ENCODE measurements at places on chromosomes 1 and 21.
A peak's percentile ranks its signal among the peaks of the same experiment; 100 is the strongest.

DNA sequence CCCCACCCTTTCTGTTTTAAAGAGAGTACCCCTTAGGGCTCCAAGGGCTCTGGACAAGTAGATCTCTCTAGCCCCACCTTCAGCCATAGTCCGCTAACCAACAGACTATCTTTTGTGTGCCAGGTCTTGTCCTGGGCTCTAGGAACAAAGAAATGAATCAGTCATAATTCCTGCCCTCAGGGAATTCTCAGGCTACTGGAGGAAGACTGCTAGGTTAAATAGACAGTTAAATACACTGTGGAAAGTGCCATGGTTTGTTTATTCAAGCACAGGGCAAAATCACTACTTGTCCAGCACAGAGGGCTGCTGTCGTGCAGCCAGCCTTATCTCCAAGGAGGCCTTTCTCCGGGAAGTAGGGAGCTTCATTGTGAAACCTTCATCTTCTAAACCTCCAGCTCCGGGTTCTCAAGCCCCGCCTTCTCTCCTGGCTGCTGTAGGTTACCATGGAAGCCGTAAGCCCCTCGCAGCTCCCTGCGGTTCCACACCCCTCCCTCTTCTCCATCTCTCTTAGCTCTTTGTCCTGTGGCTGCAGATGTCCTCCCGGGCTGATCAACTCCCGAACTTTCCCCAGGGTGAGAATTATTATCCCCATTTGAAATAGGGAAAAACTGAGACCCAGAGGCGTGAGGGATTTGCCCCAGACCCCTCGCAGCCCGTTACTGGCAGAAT, 29.8 kb downstream of the SHISAL2A start:
- DNase-seq = no peak

DNA sequence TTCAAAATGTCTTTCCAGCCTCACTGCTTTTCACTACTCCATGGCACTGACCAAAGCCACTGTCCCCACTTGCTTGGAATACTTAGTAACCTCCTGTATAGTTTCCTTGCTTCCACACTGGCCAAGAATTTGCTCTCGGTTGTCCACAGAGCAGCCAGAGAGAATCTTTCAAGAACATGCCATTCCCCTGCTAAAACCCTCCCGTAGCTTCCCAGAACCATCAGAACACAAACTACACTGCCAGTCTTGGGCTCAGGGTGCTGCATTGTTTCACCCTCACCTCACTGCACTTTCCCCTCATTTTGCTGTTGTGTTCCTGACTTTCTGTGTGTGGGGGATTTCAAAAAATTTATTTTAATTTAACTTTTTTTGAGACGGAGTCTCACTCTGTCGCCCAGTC, 25.5 kb upstream of the ERRFI1 start:
- no peak for DNase-seq

DNA sequence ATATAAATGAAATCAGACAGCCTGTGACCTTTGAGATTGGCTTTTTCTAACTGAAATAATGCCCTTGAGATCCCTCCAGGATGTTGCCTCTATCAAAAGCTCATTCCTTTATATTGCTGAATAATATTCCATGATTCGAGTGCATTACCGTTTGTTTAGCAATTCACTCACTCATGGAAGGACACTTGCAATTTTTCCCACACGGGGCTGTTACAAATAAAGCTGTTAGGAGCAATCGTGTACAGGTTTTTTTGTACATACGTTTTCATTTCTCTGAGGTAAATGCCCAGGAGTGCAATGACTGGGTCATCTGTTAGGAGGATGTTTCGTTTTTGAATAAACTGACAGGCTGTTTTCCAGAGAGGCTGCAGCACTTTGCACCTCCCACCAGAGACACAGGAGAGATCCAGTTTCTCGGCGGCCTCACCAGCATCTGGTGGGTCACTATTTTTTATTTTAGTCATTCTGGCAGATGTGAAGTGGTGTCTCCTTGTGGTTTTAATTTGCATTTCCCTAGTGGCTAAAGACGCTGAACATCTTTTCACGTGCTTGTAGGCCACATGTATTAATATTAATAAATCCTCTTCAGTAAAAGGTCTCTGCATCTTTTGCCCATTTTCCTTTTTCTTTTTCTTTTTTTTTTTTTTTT, 11.0 kb downstream of the PRDM15 start:
- DNase-seq = peak; percentile 67

- peak; percentile 13 for DNase-seq
These were observed 118.7 kb downstream of the KCNK2 start for GRCh38 chr1:215201283-215201682.

DNA sequence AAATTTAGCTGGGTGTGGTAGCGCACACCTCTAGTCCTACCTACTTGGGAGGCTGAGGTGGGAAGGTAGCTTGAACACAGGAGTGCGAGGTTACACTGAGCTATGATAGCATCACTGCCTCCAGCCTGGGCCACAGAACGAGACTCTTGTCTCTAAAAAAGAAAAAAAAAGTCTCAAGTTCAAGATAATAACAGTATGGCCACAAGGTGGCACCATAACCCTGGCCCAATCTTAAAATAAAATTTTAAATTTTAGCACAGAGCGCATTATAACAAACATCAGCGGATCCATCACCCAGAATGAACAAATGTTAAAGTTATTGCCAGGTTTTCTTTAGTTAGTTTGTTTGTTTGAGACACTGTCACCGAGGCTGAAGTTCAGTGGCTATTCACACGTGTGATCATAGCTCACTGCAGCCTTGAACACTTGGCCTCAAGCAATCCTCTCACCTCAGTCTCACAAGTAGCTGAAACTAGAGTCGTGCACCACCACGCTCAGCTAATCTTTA, 2.9 kb upstream of the HTR6 start:
- DNase-seq = peak; percentile 48

DNA sequence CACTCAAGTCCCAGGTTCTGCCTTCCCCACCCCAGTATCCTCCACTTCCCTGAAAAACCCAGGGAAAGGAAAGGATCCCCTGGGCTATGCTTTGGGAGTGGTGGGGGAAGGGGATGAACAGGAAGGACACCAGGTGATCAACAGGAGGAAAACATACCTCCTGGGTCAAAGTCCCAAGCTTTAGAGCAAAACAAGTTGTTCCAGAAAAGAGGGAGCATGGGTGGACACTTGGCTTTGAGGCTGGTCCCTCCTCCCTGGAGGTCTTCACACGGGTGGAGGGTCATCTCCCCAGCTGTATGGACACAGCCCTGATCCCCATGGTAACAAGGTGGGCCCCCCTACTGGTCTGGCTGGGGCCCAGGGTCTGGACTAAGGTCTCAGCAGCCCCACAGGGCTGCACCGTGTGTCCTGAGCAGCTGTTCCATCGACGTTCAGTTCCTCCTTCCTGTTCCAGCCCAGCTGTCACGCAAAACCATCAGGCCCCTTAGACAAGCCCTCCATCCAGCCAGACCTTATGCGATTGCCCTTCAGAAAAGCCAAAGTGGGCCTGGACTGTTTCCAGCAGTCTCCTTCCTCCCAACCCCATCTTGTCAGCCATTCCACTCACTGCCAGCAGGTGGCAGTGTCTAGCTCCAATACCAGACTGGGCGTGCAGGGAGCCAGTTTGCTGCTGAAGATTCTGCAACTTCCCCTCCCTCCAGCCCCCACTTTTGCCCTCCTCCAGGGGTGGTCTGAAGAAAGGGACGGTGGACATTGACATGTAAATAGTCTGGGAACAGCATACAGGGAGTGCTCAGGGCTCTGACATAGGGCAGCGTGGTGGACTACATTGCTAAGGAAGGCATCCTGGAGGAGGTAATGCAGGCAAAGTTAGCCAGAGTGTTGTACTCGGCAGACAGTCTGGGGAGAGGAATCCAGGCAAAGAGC, 2.9 kb upstream of the PDZK1IP1 start:
- DNase-seq = peak; percentile 50

- peak; percentile 63 for DNase-seq
These were observed 992 bp upstream of the USP48 start for GRCh38 chr1:21783679-21784603.

GRCh38 chr1:165799387-165799786, 28.0 kb upstream of the UCK2 start:
- DNase-seq = no peak

GRCh38 chr1:40627987-40628902, 37.2 kb downstream of the RIMS3 start:
- no peak for DNase-seq

DNA sequence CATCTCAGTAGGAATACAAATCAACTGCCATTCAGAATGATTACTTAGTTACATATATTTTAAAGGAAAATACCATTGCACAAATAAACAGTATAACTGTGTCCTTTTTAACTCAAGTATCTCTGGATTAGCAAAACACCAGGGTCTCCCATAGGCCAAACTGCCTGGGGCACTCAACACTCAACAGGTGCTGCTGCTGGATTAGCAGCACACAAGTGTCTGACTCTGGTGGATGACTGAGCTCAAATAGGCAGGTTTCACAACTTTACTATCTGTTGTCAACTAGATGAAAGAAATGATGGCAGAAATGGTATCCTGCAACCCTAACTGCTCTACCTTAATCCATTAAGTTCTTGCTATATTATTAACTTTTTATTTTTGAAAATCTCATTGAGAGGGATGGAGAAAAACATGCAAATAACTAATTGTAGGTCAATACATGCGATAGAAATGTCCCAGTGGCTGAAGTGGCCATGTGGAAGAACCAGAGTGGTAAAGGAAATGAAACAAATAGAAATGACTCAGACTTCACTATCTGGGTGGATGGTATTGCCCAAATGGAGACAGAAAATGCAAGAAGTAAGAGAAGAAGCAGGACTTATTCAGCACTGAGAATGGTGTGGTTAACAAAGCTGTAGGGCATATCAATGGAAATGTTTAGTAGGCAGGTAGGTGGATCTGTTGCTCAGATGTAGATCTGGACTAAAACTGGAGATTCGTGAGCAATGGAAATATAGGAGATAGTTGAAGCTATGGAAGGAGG, 90.8 kb upstream of the CCDC190 start:
- no peak for DNase-seq

DNA sequence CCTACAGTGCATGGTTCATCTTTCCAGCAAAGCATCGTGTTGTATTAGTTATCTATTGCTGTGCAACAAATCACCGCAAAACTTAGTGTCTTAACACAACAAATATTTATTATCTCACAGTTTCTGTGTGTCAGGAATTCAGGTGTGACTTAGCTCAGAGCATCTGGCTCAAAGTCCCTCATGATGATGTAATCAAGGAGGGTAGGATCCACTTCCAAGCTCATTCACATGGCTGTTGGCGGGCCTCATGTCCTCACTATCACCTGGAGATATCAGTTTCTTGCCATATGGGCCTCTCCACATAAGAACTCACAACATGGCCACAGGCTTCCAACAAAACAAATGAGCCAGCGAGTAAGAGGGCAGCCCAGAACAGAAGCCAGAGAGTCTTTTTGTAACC, 135.6 kb upstream of the GJB5 start:
- no peak for DNase-seq

DNA sequence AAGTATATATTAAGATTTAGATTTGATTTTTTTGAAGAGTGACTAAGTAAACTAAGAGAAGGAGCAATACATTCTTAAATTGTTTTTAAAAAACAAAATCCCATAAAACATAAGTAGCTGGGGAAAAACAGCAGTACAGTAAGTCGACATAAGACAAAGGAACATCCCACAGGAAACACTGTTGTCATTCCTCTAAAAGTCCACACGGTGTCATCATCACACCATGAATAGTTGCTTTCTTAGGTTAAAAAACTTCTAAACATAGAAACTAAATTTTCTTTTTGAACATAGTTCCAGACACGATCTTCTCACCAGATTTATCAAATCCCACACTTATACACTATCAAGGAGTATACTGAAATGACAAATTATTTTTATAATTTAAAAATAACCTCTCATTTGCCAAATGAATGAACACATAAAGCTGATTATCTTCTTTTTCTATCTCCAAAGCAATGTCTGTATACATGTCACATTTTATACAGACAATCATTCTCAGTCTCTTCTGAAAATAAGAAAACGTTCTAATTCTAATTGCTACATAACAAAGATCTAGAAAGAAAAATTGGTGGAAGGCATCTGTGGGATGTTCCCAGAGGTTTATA, 15.8 kb downstream of the ODF2L start:
- peak; percentile 82 for DNase-seq

GRCh38 chr1:10869933-10870332, 73.5 kb upstream of the CASZ1 start:
- DNase-seq = no peak

- no peak for DNase-seq
These were observed 16.5 kb downstream of the ACOT11 start for GRCh38 chr1:54564312-54565112.

DNA sequence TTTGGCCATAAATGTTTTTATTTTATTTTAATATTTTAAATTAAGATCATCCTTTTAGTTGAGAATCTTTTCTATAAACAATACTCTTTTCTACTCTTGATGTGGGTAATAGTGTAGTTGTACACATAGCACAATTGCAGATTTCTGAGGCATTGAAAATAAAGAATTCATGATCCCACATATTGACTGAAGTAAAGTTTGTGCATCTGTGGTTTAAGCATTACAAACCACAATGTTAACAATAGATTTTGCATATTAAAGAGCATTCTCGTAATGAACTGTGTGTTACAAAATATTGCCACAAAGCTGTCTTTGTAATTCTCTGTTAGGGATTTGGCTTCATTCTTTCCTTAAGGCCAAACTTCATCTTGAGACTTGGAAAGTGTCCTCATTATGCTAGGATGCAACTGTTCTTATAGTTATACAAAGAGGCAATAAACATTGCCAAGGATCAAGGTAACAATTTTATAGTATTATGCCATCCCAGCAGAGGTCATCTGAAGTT, 256.8 kb downstream of the OLFM3 start:
- no peak for DNase-seq

GRCh38 chr1:162822391-162823200, 32.1 kb downstream of the HSD17B7 start:
- DNase-seq = no peak

DNA sequence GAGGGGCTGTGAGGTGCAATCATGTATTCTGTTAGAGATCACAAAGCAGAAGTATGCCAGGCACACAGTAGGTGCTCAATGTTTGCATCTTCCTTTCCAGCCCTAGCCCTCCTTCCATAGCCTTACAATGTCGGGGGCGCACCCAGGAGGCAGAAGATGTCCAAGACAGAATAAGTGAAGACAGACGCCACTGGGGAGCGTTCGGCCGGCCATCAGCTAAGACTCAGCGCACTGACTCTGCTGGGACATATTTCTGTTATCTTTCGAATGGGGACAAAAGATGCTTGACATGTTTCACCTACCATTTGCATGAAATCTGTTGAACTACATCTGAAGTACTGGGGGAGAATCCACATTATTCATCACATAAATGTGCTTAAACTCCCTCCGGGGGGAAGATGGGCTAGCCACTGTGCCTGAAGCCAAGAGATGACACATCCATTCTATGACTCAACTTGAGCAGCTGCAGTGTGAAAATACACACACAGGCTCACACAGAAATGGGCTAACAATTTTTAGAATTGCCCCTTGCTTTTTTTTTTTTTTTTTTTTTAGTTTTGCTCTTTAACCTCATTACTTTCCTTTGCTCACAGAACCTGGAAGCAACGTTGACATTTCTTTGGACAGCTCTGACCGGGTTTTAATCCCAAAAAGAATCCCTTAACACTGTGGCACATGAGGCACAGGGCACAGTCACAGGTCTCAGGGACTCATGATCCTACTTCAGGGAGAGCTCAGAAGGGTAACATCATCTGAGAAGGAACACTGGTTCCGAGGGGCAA, 7.9 kb downstream of the TIAM1 start:
- DNase-seq = peak; percentile 82

Data from AG10803 (cell line).